ENCODE measurements at places on chromosomes 4 and X.

GRCh38 chrX:34768290-34768689 lies 111.2 kb upstream of the TMEM47 start:
- DNase-seq = no peak

DNA sequence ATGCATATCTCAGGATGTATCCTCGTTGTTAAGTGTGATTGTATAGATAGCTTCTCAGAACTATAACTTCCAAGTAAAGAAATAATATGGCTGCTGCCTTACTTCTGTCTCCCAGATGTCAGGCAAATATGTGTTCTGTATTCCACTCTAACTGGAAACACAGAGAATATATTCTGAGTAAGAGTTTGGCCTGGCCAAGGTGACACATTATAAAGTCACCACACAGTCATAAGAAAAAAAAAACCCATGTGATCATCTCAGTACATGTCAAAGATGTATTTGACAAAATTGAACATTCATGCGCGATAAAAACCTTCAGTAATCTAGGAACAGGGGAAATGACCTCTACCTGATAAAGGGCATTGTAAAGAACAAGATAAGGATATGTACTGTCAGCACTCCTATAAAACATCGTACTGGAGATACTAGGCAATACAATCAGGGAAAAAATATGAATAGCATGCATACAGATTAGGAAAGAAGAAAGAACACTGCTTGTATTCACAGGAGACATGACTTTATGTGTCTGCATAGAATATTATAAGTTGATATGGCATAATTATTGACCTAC lies 207.1 kb downstream of the ZNF330 start:
- DNase-seq = no peak

DNA sequence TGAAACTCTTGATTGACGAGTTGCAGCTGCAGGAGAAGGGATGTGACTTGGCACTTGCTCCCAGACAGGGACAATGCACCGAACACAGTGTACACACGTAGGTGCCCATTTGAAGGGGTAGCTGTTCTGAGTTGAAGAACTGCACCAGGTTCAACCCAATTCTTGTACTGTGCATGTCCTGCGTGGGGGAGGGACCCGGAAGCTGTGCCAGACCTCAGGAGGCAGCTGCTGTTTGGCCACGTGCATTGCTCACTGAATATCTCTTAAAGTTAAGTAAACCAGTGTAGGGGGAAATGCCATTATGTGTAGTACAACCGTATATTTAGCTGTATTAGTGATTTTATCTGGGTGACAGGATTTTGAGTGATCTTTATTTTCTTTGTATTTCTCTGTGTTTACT lies 12.0 kb upstream of the RBBP7 start:
- DNase-seq = no peak

GRCh38 chr4:143383005-143383574 lies 46.4 kb downstream of the GAB1 start:
- DNase-seq = no peak

- no peak for DNase-seq
Observed at GRCh38 chr4:8726344-8726851, 133.8 kb downstream of the CPZ start.

DNA sequence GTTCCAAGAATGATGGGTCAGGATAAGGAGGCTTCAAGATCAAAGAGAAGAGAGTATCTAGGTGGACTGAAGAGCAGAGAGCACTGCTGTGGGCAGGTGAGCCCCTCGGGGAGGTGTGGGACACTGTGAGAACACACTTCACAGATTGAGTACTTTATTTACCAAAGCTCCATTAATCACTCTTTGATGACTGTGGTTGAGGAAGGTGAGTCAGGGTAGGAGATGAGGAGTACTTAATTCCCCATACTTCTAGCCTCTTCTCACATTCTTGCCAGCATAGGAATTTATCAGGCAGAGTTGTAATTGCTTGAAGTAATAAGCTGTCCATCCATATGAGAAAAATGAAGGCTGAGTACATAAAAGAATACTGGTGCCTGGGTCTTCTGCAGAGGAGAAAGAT lies 375.3 kb downstream of the PCDH10 start:
- DNase-seq = no peak

- no peak for DNase-seq
Observed at GRCh38 chr4:73765296-73765695, 24.9 kb downstream of the CXCL8 start.

GRCh38 chr4:22187203-22187820 lies 238.7 kb upstream of the KCNIP4 start:
- DNase-seq = no peak

- no peak for DNase-seq
Observed at GRCh38 chr4:93313197-93313596, 515.4 kb upstream of the ATOH1 start.

DNA sequence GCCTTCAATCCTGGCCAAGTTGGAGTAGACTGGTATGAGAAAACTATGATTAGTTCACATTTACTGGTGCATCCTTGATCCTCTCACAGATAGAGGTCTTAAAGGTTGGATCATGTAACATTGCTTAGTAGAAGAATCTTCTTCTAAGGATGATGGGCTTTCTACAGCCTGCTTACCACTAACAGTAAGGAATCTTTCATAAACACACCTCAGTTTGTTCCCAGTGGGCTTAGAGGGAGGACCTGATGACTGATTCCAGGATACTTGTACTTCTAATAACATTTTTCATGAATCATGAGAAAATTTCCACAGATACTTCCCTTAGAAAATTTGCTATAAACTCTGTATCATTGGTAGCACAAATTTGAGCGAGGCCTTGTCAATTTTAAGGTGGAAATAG lies 40.6 kb downstream of the CCNI start:
- DNase-seq = no peak
